Stimulated activated CD4-positive, alpha-beta T cell treated with anti-CD3 and anti-CD28 coated beads, Interleukin-12 subunit alpha, Interleukin-12 subunit beta, amount 100 ng/mL, for 48 hours (primary cell): ENCODE measurements at places on chromosomes 11 and 22.

DNA sequence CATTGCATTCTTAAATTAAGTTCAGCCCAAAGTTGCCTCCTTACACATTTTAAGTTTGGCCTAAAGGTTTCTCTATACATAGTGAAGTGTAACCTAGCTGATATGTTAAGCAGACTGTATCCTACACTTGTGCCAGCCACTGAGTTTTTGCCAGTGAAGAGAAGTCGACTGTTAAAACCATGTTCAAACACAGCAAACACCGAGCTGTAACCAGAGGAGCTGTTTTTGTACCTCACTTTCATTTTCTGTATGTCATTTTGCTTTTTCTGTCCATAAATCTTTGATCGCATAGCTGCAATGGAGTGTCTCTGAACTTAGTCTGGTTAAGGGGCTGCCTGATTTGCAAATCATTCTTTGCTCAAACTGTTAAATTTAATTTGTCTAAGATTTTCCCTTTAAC lies 403.7 kb downstream of the LUZP2 start:
- no peak for DNase-seq

DNA sequence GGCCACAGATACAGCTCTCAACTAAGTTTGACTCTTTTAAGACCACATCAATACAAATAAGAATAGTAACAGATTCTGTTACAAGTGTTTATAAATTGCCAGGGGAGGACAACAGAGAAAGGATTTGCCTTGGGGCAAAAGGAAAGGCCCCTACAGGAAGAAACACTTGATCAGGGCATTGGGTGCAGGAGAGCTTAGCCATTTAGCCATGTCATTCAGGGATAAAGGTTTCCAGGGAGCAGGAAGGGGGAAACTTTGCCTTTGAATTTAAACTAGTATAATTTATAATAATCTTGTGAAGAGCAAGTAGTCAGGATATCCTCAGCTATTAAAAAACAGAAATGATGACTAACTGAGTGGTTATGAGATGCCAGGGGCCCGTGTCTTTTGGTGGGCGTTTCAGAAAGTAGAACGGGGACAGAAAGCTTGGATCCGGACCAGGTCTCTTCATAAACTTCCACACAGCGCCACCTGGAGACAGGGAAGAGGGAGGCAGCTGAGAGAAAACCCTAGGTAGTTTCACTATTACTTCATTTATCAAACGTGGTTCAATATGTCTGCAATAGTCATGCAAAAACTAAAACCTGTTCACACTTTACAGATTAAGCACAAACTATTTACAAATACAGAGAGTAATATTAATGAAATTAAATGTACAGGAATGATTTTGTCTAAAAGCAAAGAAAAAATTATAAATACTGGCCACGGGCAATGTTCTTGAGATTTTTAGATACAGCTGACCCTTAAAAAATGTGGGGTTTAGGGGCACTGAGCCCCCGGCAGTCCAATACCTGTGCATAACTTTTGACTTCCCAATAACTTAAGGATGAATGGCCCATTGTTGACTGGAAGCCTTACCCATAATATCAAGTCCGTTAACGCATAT lies 11.0 kb upstream of the SLC5A4 start:
- DNase-seq = peak; percentile 74

DNA sequence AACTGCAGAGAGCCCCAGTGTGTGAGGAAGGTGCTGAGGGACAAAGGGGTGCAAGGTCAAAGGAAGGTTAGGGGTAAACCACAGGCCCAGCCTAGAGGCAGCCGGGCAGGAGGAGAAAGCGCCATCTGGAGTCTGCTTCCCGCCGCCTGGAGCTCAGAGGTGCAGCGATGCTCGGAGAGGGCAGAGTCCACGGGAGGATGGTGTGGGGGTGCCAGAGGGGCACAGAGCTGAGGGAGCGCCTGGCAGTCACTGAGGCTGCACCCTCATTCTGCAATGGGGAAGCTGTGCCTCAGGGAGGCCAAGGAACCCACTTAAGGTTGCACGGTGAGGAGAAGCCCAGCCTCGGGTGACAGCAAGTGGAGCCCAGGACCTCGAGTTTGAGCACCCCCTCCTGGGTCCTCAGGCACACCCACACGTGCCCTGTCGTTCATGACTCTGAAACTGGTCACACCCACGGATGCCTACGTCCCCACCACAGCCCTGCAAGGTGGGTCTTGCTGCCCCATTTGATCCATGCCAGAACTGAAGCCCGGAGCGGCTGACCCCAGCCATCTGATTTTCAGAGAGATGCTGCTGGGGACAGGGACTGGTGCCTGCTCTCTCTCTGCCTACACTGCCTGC lies 1.6 kb downstream of the IL2RB start:
- no peak for DNase-seq

DNA sequence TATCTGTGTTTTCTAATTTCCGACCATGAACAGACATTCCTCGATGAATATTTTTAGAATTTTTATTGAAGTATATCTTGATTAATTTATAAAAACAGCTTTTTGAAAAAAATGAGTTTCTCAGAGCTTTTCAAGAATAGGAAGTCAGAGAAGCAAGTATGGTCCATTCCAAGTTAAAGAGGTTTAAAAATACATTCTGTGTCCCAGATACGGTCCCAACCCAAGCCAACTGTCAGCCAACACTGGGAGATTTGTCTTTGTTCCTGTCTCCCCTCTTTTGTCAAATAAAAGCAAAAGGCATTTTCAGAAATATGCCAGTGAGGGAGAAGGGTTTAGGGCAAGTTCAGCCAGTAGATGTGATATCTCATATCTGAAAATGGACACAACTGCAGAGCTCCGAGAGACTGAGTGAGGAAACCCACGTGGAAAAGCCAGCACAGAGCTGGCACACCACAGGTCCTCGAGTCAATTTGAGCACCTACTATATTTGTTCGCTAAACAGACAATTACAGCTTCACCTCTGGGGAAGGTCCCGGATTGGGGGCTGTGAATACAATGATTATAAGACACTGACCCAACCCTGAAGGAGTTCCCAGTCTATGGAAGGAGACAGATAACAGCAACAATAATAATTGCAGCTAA lies 59.8 kb downstream of the C11orf91 start:
- DNase-seq = no peak

DNA sequence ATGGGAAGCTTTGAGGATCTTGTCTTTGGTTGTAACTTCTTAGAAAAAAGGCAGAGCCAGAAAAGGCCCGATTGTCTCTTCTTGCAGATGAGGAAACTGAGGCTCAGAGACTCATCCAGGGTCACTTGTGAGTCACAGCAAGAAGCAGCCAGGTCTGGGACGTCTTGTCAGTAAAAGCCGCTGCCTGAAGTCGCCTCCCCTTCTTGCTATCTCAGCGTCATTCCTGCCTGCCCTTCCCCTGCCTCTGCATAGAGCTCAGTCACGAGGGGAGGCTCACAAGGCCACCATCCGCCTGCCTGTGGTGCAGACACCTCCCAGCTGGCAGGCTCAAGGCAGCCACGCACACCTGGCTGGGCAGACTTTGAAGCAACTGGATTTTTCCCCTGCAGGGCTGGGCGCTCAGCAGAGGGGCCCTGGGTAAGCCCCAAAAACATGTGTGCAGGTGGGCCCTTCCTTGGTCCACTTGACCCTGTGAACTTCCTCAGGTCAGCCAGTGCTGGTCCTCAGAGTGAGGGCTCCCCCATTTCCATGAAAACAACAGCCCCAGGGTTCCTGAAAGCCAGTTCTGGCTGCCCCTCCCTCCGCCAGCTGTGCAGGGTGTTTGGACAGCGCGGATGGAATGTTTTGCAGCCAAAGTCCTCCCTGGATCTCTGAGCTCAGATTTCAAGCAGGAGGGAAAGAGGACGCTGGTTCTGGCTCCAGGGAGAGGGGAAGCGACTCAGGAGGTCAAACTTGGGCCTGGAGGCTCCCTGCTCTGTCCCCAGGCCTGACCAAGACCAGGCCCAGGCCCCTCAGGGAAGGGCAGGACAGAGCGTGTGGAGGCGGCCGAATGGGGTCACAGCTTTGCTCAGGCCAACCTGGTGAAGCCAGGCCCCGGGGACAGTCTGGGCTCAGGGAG lies 6.0 kb upstream of the RAB3IL1 start:
- no peak for DNase-seq

DNA sequence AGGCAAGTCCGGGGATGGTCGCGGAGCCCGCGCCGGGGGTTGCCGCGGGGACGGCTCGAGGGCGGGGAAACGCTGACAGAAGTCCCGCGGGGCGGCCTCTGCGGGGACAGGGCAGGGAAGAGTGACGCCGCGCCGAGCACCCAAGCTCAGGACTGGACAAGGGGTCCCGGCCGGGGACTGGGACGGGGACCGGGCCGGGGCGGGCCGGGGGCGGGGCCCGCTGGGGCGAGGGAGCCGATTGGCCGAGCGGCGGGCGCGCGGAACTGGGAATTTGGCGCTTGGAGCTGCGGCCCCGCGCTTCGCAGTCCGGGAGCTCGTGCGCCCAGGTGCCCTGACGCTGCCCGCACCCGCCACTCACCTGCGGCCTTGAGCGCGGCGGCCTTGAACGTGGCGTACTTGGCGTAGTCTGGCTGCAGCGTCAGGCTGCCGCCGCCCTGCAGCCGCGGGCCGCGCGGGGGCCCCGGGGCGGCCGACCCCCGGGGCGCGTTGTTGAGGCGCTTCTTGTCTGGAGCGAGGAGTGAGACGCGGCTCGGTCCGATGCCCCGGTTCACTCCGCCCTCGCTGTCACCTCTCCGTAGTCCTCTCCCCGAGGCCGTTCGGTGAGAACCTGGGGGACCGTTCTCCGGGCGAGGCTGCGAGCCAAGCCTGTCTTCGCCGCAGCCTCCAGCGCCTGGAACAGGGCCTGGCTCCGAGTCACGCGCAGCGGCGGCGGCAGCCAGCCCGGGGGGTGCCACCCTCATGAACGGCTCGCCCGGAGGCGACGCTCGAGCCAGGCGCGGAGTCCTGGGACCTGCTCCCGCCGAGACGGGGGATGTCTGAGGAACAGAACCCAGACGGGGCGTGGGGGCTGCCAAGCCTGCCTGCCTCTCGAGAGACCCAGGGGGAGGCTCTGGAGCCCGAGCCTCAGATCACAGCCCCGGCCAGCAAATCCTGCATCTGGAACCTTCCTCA lies 4.5 kb downstream of the SHISA8 start:
- no peak for DNase-seq

- DNase-seq = peak; percentile 48
Observed at GRCh38 chr11:12195768-12196167, 85.4 kb downstream of the MICAL2 start.

GRCh38 chr11:88555018-88555828 lies 217.7 kb upstream of the CTSC start:
- no peak for DNase-seq

- no peak for DNase-seq
Observed at GRCh38 chr11:28618416-28618815, 510.2 kb downstream of the METTL15 start.

GRCh38 chr11:72294616-72295395 lies 50.8 kb upstream of the PHOX2A start:
- no peak for DNase-seq

GRCh38 chr11:33161120-33162005 lies at the start of gene CSTF3:
TSS of gene CSTF3 (minus strand) at chr11:33161480. CDS start at chr11:33161325, 155 bp downstream.
- DNase-seq = peak; percentile 96

- no peak for DNase-seq
Observed at GRCh38 chr11:81342966-81343365, 1390.7 kb downstream of the FAM181B start.

GRCh38 chr11:72724851-72725723 lies 27.1 kb downstream of the ARAP1 start:
- DNase-seq = peak; percentile 87

GRCh38 chr11:126755526-126755925 lies 245.0 kb downstream of the KIRREL3 start:
- no peak for DNase-seq

GRCh38 chr11:74162681-74163467 lies 7.9 kb downstream of the C2CD3 start:
- DNase-seq = no peak
